Natural killer cell (primary cell): ENCODE measurements at places on chromosomes 4 and X. TPM values are rescaled to one million over a fixed set of nuclear protein-coding genes. Genes with fewer than 3 reads are reported as not detected.

Gene EMCN
- not detected for total RNA-seq

Gene FGFR3
- total RNA-seq: not detected

Gene PNPLA4
- total RNA-seq: 2.8 TPM

Gene MAMLD1
- 1.1 TPM for total RNA-seq

Gene TCEAL2
- not detected for total RNA-seq

Gene AWAT2
- not detected for total RNA-seq

Gene TKTL2
- total RNA-seq: not detected

Gene SYN1
- 0.40 TPM for total RNA-seq

Gene SOD3
- not detected for total RNA-seq

Gene NLGN3
- total RNA-seq: 4.0 TPM

DNA sequence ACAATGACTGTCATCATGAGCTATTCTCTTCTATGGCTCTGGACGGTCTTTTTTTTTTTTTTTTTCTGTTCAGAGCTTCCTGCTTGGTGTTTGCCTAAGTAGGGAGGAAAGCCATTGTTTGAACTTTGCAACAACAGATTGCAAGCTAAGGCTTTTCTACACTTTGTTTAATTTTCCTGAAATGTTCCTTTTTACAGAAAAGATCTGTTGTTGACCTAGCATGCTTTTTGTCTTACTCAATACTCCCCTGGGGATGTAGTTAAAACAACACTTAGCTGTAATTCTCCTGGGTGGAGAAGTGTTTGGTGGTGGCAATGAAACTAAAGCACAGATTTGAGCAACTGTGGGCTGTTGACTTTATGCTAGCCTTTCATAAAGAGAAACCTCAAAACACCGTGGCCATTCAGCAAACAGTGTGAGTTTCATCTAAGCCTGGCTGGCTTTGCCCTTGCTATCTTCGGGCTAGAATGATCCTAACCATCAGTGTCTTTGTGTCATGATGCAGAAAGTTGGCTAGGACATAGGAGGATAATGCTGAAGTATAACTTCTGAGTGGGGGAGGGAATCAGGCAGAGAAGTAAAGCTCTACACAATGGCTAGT, 110.5 kb downstream of the ANXA3 start:
- no peak for DNase-seq

DNA sequence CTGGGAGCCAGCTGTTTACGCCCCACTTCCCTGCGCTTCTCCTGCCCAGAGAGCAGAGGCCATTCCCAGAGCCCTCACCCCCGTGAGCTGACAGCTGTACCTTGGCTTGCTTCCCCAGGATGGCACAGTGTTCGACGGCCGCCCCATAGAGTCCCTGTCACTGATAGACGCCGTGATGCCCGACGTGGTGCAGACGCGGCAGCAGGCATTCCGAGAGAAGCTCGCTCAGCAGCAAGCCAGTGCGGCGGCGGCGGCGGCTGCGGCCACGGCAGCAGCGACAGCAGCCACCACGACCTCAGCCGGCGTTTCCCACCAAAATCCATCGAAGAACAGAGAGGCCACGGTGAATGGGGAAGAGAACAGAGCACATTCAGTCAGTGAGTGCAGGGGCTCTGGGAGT, 77.7 kb downstream of the GPR143 start:
- no peak for DNase-seq

- DNase-seq: no peak
Measured at GRCh38 chr4:184248216-184248615, 30.5 kb upstream of the ENPP6 start.

DNA sequence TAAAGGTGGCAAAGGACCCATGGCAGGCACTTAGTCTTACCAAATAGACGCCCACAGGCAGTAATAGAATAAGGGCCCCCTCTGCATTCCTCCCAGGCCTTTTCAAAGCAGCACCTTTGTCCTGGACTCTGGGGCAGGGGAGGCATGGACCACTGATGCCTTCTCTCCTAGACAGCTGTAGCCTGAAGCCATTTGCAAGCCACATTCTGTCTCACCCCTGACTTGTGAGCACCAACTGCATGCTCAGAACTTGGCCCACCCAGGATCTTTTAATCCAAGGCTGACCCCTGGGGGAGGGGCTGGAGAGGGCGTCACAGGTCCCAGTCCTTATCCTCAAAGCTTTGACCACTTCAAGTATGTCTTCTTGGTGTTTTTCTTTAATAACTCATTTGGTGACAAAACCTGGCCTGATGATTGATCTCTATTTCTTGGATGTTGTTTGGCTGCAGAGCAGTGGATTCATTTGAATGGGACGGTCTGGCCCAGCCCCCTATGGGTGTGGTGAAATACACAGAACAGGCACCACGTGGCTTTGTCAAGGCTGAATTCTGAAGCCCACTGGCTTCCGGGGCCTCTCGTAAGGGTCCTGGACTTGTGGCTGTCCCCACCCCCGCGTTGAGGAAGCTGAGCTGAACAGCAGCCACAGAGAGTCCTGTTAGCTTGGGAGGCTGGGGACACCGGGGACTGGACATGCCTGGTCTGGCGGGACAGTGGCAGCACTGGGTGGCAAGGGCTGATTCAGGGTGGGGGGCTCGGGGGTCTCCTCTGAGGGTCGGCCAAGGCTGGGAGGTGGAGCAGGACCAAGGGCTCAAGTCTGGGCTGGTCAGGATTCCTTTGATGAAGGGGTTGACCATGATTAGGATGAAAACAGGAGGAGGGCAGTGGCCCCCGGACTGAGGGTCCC, 36.6 kb downstream of the ADRA2C start:
- DNase-seq: no peak

- no peak for DNase-seq
Measured at GRCh38 chr4:82903737-82904136, 3.2 kb downstream of the THAP9 start.

- peak; percentile 74 for DNase-seq
Measured at GRCh38 chrX:120790118-120790517, 85.5 kb downstream of the CT47B1 start.

- DNase-seq: no peak
Measured at GRCh38 chr4:122914938-122915337, 7.5 kb downstream of the NUDT6 start.

GRCh38 chr4:85496126-85496849, 21.3 kb downstream of the ARHGAP24 start:
- no peak for DNase-seq

DNA sequence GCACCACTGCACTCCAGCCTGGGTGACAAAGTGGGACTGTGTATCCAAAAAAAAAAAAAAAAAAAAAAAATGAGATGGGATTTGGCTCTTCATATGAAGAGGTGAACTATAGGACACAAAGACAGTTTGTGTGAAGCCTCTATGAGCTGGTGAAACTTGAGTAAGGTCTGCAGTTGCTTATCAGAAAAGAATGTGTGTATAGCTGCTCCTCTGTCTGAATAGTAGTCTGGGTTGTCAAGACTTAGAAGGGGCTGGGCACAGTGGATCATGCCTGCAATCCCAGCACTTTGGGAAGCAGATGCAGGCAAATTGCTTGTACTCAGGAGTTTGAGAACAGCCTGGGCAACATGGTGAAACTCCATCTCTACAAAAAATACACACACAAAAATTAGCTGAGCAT, 82.8 kb downstream of the ARSF start:
- no peak for DNase-seq

DNA sequence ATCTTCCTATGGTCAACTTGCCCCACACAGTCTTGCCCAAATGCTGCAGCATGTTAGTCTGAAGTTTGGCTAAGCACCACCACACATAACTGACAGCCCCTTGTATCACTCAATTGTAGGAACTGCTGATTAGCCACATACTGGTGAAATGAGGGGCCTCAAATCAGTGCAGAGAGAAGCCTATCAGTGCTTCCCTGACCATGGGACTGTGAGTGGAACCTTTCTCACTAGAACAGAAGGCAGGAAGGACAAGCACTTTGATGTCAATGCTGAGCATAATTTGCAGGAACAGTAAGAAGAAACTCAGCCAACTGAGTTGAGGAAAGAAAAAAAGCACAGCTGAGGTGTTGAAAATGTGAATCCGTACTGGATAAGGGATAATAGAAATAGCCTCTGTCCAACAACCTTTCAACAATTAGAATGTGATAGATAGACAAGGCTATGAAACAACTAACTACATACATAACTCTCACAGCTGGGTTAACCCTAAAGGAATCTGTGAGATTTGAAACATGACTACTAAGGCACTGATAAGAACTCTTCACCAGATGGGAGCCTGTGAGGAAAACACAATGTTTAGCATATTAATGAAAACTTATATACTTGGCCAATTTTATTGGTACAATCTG, 136.6 kb upstream of the SH3RF1 start:
- no peak for DNase-seq

DNA sequence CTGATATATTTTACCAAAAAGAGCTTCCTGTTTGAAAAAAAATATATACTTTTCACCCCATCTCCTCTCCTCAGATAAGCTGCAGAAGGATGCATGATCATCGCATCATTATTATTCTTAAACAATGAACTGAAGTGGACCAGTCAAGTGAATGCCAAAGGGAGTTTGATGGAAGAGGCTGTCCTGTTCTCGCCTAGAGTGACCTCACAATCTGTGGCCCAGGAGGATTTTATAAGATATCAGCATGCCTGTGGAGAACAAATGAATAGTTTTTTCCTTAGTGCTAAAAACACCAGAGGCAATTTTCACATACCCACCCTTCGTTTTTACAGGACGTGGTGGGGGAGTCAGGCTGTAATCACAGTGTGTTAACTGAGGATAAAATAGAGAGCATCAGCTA, 112.7 kb downstream of the USP46 start:
- DNase-seq: no peak

GRCh38 chrX:69991685-69992084, 58.1 kb downstream of the AWAT2 start:
- no peak for DNase-seq

DNA sequence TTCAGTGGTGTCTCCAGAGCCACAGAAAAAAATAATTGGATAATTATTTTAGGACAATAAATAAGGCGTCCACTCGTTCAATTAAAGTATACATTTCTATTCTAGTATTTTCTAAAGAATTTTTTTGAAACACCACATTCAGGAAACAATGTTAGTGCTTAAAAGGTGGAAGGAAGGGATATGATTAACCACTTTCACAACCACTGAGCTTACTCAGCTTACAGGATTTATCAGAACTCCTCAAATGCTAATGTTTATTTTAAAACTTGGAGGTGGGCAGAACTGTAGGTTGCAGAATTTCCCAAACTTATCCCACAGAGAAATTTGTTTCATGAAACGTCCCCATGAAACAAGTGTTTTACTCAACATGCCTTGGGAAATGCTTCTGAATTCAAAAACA, 54.3 kb upstream of the MAGEB2 start:
- no peak for DNase-seq

DNA sequence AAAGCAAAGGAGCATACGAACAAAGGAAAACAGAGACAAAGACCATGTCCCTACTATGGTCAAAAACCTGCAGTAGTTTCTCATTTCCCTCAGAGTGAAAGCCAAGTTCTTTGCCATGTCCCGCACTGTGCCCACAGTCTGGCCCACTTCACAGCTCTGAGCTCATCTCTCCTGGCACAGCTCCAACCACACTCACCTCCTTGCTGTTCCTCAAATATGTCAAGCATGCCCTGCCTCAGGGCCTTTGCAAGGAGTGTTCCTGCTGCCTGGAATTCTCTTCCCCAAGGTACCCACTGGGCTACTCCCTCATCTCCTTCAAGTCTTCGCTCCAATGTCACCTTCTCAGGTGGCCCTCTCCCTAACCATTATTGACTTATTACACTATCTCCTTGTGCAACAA, 72.1 kb downstream of the COX18 start:
- no peak for DNase-seq

GRCh38 chr4:85676850-85677590, 202.1 kb downstream of the ARHGAP24 start:
- no peak for DNase-seq

DNA sequence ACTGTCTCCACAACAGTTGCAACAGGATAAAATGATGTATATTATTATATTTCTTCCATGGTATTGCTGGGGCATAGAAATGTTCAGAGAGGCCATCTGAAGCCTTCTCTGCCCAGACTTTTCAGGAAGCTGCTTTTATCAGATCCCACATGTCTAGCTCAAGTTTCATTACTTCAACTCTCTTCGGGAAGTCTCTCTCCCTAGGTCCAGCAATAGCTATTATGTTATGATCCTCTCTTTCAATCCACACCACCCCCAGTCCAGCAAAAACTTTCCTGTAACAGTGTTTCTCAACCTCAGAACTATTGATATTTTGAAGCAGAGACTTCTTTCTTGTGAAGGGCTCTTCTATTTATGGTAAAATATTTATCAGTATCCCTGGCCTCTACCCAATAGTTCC, 44.9 kb downstream of the CXCL1 start:
- no peak for DNase-seq

- no peak for DNase-seq
Measured at GRCh38 chr4:41154814-41155177, 59.5 kb downstream of the APBB2 start.
